ENCODE measurements at places on chromosomes 7 and 10.

GRCh38 chr10:84336406-84337090, 8.2 kb downstream of the CCSER2 start:
- DNase-seq: no peak

DNA sequence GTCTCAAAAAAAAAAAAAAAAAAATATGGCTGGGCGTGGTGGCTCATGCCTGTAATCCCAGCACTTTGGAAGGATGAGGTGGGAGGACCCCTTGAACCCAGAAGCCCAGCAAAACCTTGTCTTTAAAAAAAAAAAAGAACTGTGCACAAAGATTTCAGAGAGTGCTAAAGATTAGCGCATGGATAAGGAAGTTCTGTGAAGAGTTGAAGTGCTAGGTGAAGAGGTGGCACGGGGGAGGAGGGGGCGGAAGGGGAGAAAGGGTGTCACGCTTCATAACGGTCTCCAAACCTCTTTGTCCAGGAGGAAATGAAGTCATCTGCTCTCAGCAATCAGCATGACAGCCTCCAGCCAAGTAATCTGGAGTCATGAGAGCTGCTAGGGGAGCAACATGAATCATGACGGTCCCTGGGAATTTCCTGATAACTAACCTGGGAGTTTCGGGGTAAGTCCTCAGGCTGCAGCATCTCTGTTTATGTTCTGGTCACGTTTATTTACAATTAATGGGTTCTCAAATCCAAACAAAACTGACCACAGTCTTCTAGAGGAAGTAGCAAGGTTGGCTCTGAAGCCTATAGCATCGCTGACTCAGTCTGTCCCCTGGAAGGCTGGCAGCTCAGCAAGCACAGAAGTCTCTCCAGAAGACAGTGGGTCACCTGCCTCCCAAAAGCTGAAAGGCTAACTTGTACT, 1.9 kb upstream of the PLAU start:
- DNase-seq: peak; percentile 36

DNA sequence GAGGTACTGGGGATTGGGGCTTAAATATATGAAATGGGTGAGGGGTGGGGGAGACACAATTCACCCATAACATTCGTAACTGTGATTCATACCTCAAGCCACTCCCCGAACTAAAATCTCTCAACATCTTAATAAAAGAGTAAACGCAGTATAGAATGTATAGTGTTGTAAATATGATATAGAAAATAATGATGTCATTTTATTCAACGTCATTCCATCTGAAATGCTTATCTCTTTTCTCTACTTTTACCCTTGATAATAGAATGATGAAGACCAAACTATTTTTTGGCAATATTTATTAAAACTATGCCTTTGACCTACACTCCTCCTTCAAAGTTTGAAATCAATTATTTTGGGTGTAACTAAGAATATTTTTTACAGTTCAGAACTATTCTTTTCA, 36.4 kb downstream of the FRA10AC1 start:
- DNase-seq: no peak

GRCh38 chr10:73785721-73786511, 510 bp downstream of the ZSWIM8 start:
- DNase-seq: peak; percentile 13

- no peak for DNase-seq
Observed at GRCh38 chr7:114944745-114945625, 23.1 kb downstream of the MDFIC start.

- DNase-seq: no peak
Observed at GRCh38 chr10:95069286-95069685, at the start of gene CYP2C8. TSS of gene CYP2C8 (minus strand) at chr10:95069497. CDS start at chr10:95069402, 95 bp downstream.

DNA sequence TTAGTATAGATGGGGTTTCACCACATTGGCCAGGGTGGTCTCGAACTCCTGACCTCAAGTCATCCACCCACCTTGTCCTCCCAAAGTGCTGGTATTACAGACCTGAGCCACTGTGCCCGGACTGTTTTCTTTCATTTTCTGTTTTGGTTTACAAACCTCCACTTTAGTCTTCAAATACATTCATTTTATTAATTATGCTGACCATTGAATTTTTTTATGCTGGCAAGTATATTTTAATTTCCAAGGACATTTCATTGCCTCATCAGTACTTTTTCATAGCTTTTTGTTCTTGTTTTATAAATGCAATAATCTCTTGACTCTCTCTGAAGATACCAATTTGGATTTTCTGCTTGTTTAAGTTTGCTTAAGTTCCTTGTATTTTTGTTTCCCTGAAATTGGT, 170.5 kb downstream of the CACNB2 start:
- DNase-seq: no peak

- DNase-seq: no peak
Observed at GRCh38 chr10:90561666-90562065, 296.2 kb downstream of the HTR7 start.

- no peak for DNase-seq
Observed at GRCh38 chr7:26522633-26523032, 231.0 kb downstream of the SNX10 start.

GRCh38 chr10:90289037-90289436, 568.8 kb downstream of the HTR7 start:
- DNase-seq: no peak

DNA sequence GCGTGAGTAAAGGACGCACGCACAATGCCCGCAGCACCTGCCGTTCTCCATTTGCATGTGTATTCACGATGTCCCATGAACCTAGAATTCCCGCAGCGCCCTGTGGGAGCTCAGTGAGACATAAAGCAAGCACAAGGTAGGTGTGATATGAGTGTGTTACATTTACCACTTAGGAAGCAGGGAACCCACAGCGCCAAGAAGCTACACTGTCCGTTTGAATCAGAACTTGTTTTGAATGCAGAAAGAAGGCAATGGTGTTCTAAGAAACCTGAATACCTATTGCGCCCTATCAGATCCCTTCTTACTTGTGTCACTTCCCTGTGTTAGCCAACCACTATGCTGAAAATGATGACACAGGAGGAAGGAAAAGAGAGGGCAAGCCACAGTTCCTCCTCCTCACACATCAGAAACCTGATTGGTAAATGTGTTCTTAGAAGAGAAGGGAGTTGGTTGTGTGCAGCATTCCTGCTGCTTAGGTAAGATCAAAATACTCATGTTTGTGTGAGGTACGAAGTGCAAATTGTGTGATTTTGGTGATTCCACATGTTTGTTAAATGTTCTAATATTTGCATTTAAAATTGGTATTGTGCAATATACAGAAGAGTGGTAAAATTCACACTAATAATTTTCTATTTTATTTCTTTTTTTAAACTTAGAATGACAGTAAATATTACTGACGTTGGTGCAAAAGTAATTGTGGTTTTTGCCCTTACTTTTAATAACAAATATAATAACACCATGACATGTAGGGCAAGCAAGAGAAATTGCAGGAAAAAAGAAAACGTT, 185.4 kb downstream of the SEC23IP start:
- DNase-seq: no peak

DNA sequence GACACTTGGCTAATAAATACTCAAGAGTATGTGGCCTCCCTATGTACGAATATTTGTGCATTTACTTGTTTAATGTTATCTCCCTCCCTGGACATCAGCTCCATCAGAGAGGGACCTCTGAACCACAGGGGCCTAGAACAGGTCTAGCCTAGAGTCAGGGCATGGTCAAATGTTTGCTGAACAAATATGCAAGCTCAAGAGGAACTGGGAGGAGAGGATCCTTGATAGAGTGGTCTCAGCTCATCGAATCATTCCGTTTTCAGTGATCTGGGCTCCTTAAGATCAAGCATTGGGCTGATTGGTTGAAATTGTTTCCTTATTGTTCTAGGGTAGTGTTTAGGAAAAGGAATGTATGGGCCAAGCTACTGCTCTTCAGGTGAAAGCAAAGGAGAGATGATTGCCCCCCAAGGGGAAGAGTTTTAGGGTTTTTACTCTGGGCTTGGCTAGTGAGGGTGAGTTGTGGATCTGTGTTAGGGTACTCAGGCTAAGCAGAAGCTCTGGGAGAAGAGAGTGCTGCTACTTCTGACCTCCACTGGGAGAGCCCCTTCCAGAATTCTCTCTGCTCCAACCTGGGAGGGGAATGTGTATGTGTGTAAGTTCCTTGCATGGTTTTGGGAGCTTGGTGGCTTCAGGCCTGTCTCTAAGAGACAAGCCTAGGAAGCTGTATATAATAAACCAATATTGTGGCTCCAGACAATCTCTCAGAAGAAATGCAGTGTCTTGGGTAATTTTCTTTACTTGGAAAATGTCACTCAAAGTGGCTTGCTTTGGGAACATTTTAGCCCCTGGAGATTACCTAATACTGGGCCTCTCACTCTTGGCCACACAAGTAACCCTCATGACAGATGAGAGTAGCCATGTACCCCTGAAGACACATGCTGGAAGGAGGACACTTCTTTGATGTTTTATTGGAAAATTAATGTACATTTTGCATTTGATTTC, 110.0 kb downstream of the EMX2 start:
- DNase-seq: no peak

DNA sequence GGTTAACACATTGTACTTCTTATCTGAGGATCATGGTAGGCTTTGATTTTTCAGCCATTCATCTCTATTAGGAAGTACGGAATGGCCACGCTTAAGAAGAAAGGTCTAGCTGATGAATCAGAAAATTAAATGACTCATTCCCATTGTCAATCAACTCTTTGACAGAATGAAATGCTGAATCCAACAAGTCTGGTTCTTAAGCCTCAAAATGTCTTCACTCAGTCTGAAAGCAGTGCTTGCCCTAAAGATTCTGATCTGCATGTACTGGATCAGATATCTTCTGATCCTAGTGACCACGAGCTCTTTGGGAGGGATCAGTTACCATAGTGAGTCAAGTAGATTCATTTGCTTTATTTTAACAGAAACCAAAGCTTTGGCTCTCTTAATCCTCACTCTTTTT, 5.7 kb upstream of the CELF2 start:
- DNase-seq: no peak

GRCh38 chr7:137546671-137547070, 203.1 kb upstream of the PTN start:
- DNase-seq: no peak

DNA sequence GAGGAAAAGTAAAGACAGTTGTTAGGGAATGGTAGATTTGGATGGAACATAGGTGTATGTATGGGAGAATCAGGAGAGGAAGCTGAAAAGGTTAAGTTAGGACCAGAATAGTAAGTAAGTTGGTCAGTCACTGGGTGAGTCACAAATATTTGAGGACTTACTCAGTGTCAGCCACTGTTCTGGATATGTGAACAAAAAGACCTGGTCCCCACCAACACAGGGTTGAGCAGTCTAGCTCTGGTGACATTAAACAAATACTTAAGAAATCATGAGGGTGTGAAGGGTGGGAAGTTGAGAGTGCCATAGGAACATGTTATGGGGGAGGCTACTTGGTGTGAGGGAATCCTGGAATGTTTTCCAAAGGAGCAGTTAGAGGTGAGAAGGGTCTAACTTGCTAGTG, 246.9 kb downstream of the PTEN start:
- no peak for DNase-seq

- no peak for DNase-seq
Observed at GRCh38 chr7:83077328-83077727, 85.4 kb downstream of the PCLO start.

GRCh38 chr7:1197997-1198625, 34.6 kb upstream of the UNCX start:
- no peak for DNase-seq

- no peak for DNase-seq
Observed at GRCh38 chr10:11035301-11035991, 17.8 kb downstream of the CELF2 start.

GRCh38 chr10:122475100-122475499, 13.7 kb downstream of the HTRA1 start:
- no peak for DNase-seq

DNA sequence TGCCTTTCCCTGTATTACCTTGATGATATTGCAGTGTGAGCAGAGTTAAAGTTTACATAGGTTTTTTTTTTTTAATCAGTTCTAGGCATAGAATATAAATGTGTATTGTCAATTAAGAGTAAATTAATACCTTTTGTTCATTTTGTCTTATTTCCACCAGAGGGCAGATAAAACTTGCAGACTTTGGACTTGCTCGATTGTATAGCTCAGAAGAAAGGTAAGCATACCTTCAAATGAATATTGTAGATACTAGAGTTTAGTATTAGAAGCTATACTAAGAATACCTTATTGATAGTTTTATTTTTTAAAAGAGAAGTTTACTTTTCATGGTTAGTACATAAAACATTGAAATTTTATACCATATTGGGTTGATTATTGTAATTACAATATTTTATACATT, 86.8 kb downstream of the MPLKIP start:
- DNase-seq: no peak

GRCh38 chr7:11176985-11177555, 203.4 kb downstream of the PHF14 start:
- DNase-seq: no peak

DNA sequence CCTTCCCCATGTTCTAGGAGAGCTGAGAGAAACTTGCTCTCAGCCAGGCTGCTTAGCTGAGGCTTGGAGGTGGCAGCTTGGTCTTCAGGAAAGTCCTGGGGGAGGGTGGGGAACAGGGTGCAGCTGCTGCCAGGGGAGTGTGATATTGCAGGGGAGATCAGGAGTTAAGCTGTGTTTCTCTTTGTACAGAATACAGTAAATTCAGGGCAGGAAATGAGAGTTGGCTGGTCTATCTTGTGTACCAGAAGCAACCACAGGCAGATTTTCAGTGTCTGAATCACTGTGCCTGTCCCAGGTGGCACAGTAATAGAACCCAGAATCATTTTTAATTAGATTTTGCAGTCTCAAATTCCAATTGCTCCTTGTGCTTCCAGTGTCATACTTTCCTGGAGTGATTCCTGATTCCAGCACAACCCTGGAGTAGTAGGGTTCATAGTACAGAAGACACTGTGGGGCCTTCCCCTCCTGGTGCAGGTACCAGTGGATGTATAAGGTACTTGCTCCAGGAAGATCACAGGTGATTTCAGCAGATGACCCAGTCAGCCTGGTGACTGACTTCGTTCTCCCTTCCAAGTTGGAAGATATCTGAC, 94.0 kb upstream of the TARP start:
- DNase-seq: no peak

DNA sequence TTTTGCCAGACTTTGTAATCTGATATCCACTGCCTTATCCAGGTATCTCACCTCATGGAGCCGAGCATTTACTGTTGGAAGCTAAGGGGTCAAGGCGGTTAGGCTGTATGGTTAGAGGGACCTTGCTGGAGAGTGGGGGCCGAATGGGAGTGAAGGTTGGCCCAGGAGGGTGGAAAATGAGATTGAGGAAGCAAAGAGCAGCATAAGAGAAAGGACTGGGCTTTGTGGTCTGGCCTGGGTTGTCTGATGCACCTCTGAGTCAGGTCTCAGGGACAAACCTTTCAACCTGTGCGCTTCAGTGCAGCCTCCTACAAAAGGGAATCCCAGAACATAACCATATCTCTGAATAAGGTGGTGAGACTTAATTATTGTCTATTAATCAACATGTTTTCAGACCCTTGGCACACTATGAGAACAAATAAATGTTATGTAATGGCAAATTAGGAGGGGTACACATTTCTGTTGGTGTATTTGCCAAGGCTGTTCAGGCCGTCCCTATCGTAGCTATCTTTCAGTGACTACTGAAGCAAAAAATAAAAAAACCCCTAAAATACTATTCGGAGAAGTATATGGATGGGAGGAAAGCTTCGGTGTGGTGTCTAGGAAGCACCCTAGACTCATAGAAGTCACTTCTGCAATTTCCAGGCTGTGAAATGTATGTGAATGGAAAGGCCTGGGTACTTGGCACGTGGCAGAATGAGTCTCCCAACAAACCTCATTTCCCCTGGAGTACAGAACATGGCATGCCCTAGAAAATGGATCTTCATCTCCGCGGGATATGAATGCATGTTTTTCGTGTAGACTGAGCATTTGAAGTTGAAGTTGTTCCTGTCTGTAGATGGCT, 4.3 kb downstream of the CAMK1D start:
- no peak for DNase-seq

- no peak for DNase-seq
Observed at GRCh38 chr10:74875966-74876365, 49.6 kb downstream of the KAT6B start.

GRCh38 chr10:7488418-7488829, 77.6 kb upstream of the SFMBT2 start:
- no peak for DNase-seq
